ENCODE measurements at places on chromosomes 1 and 21.

DNA sequence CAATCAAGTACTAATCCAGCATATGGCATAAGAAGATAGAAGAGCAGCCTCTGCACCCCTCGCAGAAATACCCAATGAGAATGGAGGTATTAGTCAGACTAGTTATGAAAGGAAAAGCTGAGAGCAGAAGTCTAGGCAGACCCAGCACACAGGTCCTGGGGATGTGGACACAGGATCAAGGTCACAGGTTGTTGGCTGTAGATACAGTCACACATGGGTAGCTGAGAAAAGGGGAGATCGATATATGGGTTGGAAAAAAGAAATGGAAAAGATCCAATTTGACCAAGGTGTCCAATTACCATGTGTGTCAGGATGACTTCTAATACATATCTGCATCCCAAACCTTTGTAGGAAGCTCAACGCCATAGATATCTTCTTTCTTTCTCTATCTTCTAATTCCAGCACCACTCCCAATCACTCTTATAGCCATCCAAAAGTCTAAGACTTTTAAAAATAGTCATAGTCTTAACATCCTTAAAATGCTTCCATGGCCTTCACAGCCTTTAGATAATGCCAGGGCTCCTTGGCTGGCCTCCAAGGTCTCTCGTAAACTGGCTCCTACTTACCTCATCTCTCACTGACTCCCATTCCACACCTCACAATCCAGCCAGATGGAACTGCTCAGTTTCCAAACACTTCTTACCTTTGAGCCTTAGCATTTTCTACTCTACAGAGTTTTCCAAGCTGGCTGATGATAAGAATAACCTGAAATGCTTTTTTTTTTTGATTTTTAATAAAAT lies 8.3 kb upstream of the ZC3H11B start:
- no peaks in the 10 kb centered on the region for H3K27me3 ChIP-seq
- no peak for DNase-seq
- H3K27ac ChIP-seq: no peak overlapping the region

DNA sequence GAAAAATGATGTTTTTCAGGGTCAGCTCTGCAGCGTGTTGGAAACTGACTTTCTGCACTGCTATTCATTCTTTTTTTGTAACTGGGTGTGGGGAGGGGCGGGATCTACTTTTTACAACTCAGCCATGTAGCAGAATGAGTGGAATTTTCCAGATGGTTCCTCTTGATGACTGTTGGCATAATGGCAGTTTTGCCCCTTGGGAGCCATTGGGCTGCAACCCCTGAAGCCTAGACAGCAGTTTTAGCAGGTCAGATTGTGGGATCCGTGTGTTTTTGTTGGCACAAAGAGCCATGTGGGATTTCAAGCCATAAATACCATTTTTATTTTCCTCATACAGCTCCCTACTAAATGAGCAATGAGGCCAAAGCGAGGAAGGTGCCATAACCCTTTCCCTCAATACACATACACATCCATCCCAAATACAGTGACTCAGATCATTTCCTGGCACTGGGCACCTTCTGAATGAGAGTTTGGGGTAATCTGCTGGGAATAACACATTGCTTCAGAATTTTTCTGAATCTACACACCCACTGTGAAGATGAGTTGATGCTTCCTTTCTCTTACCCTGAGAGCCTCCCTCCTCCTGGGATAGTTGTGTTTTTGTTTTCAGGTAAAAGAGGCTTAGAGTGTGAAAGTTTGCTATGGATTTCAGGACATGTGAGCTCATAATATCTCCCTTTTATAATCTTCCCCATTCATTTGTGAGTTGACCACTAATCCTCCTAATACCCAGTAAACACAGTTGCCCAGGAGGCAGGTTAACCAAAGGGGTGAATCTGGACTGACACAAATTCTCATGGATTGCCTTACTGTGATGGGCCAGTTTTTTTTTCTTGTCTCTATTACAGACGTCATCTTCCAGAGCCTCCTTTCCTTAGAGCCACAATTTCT lies 13.1 kb downstream of the S100A10 start:
- DNase-seq: peak; percentile 43
- no peak overlapping the region for H3K4me3 ChIP-seq
- peak overlapping the region; percentile 44 for H3K27ac ChIP-seq
- peaks cover 9% of the 10 kb centered on the region for H3K4me1 ChIP-seq

- no peak overlapping the region for H3K4me3 ChIP-seq
- H3K27ac ChIP-seq: peak overlapping the region; percentile 83
- no peaks in the 10 kb centered on the region for H3K27me3 ChIP-seq
- peaks cover 69% of the 10 kb centered on the region for H3K4me1 ChIP-seq
These were observed 143.4 kb downstream of the GALNT2 start for GRCh38 chr1:230210326-230210980.

- H3K36me3 ChIP-seq: no peaks in the 10 kb centered on the region
- no peak overlapping the region for H3K4me3 ChIP-seq
- no peaks in the 10 kb centered on the region for H3K27me3 ChIP-seq
- H3K27ac ChIP-seq: no peak overlapping the region
- DNase-seq: no peak
These were observed 34.5 kb downstream of the CACNA1S start for GRCh38 chr1:201077736-201078135.

DNA sequence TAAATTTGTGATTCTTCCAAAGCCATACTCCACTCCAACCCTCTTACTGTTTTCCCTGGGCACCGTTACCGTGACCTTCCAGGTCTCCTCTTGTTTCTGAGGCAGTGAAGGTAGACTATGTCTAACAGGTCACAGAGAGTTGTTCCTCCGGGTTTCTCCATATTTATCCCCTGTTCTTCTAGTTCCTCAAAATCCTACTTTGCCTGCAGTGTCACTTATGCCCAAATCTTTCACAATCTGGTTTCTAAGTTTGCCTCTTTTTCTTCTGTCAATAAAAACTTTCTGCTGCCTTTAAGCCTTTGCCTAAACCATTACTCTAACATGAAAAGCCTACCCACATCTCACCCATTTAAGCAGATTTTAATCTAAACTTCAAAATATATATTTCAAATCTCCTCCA lies 87.7 kb downstream of the C4BPA start:
- no peak overlapping the region for H3K4me3 ChIP-seq

DNA sequence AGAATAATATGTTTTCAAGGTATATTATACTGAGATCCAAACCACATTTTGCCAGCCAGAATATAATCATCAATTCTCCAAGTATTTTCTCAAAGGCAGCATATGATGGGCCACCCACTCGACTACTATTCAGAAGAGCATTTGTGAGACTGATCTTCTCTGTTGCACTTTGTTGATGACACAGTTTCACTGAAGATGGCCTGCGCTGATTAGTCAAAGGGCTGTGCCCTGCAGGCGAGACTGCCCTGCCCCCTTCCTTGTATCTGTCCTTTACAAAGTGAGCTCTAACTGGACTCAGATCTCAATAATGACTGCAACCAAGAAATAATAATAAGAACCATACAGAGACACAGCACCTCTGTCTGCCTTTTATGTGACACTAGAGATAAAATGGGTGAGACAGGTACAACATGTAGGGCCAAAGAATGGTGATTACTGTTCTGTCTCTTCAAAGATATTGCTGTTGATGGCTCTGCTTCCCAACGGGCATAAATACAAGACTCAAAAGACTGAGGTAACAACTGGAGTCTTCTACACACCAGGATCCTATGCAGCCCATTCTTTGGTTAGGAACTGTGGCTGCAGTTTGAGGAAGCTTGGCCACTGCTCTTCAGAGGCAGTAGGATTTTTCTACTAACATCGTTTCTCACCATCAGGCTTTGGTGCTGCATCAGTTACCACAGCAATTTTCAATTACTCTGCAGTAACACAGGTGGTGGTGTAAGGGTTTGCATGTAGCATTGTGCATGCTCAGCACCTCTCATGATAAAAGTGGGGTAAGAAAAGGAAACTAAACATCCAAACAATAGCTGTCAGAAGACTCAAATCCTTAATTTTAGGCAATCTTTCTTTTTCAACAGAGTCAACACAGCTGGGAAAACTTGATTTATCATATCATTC lies 481.1 kb downstream of the PTBP2 start:
- peaks cover 12% of the 10 kb centered on the region for H3K4me1 ChIP-seq
- H3K4me3 ChIP-seq: no peak overlapping the region
- no peak overlapping the region for H3K27ac ChIP-seq
- no peaks in the 10 kb centered on the region for H3K36me3 ChIP-seq
- H3K27me3 ChIP-seq: no peaks in the 10 kb centered on the region

DNA sequence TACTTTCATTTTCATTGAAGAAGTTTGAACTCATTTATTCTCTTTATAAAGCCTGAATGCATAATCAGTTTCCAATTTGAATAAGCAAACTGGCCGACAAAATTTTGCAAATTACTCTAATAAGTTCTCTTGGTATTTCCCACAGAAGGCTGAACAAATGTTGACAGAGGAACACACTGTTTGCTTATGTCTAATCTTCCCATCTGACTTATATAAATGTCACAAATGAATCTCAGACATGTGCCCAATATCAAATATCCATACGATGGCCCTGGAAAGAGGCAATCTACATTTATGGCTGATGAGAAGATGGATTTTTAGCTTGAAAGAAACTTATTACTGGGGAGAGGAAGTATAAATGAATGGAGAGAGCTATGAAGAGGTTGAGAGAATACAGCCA lies 380.6 kb upstream of the ZRANB2 start:
- no peaks in the 10 kb centered on the region for H3K4me1 ChIP-seq
- no peak overlapping the region for H3K4me3 ChIP-seq
- no peak overlapping the region for H3K27ac ChIP-seq
- no peaks in the 10 kb centered on the region for H3K36me3 ChIP-seq
- no peaks in the 10 kb centered on the region for H3K27me3 ChIP-seq

DNA sequence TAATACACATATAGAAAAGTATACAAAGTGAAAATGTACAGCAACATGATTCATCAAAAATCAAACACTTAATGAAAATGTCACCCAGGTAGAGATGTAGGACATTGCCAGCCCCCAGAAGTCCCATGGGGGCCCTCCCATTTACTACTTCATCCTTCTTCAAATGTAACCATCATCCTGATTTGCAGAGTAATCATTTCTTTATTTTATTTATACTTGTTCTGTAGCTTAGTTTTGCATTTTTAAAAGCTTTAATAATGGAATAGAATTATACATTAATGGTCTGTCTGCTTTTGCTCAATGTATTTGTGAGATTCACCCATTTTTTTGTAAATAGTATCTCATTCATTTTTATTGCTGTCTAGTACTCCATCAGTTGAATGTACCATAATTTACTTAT lies 96.8 kb upstream of the CD55 start:
- H3K27ac ChIP-seq: no peak overlapping the region
- no peak for DNase-seq
- H3K4me3 ChIP-seq: no peak overlapping the region
- H3K27me3 ChIP-seq: no peaks in the 10 kb centered on the region
- H3K36me3 ChIP-seq: no peaks in the 10 kb centered on the region

Data from stomach (tissue), 19 donors.